ENCODE measurements at places on chromosomes 2 and 18. TPM values are rescaled to one million over a fixed set of nuclear protein-coding genes. Genes with fewer than 3 reads are reported as not detected.

The POTEC gene
- total RNA-seq = not detected

The AQP12A gene
- not detected for total RNA-seq

The GCKR gene
- total RNA-seq = not detected

The ITGB6 gene
- not detected for total RNA-seq

The OXER1 gene
- total RNA-seq = not detected

The EFR3B gene
- total RNA-seq = 0.11 TPM

The TPO gene
- not detected for total RNA-seq

The RALBP1 gene
- 58.9 TPM for total RNA-seq

The LYPD6B gene
- total RNA-seq = not detected

The CCDC138 gene
- total RNA-seq = 8.4 TPM

The IL36B gene
- total RNA-seq = not detected

The AKAIN1 gene
- total RNA-seq = not detected

The CD8B2 gene
- 7.3 TPM for total RNA-seq

GRCh38 chr2:231928481-231928880, 2.3 kb upstream of the NPPC start:
- no peak overlapping the region for H3K27ac ChIP-seq
- peak; percentile 31 for DNase-seq
- no peak overlapping the region for H3K4me3 ChIP-seq
- H3K36me3 ChIP-seq = no peaks in the 10 kb centered on the region

DNA sequence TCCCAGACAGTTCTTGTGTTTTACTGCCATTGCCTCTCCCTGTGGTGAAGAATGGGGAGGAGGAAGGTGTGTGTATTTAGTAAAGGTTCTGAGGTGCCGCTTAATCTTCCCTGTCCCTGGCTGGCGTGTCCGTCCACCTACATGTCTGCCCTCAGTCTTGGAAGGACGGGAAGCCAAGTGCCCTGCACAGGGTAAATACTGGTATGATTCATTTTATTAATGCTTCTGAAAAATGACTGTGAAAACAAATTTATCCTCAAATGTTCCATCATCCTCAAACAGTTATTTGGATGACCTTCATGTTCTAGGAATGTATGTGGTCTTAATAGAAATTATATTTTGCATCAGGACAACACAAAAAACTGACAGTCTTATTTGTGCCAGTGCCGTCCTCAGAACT, 6.6 kb downstream of the EPAS1 start:
- DNase-seq = no peak
- no peak overlapping the region for H3K27ac ChIP-seq
- H3K4me3 ChIP-seq = peak overlapping the region; percentile 5
- H3K36me3 ChIP-seq = peaks cover 8% of the 10 kb centered on the region
- peaks cover 73% of the 10 kb centered on the region for H3K27me3 ChIP-seq
- H3K4me1 ChIP-seq = peaks cover 46% of the 10 kb centered on the region

GRCh38 chr2:181570833-181571661, 85.9 kb downstream of the CERKL start:
- DNase-seq = no peak
- H3K36me3 ChIP-seq = no peaks in the 10 kb centered on the region
- peaks cover 6% of the 10 kb centered on the region for H3K4me1 ChIP-seq

DNA sequence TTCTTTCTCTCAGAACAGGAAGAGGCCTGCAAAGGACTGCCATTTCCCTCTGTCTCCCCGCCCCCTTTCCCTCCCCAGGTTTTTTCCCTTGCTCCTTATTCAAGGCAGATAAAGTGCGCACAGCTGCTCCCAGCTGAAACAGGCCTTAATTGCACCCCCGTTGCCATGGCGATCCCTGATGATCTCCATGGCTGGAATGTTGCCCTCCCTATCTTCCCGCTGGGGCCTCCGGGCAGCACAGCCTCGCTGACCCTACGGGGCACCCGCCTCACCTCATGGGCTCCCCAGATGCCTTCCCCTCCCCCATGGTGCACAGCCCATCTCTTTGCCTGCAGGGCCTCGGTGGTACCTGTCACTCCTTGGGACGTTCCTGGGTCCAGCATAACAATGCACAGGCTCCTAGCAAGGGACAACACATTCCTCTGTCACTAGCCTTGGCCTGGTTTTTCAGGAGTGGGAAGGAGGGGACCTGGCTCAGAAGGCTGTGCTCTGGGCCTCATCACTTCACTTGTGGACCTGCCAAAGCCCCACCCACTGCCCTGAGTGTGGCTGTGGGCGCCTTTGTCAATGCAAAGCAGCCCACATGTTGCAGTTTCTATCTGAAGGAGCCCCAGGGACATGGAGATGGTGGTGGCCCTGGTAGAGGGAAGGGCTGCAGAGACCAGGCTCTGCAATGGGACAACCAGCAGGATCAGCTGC, 115.0 kb downstream of the CELF4 start:
- no peak for DNase-seq
- H3K36me3 ChIP-seq = no peaks in the 10 kb centered on the region
- no peak overlapping the region for H3K4me3 ChIP-seq
- no peaks in the 10 kb centered on the region for H3K27me3 ChIP-seq

- no peak for DNase-seq
- H3K27ac ChIP-seq = no peak overlapping the region
- H3K36me3 ChIP-seq = no peaks in the 10 kb centered on the region
- H3K4me1 ChIP-seq = no peaks in the 10 kb centered on the region
- H3K27me3 ChIP-seq = peaks cover 14% of the 10 kb centered on the region
Observed at GRCh38 chr2:36762764-36763490, 66.4 kb downstream of the VIT start.

DNA sequence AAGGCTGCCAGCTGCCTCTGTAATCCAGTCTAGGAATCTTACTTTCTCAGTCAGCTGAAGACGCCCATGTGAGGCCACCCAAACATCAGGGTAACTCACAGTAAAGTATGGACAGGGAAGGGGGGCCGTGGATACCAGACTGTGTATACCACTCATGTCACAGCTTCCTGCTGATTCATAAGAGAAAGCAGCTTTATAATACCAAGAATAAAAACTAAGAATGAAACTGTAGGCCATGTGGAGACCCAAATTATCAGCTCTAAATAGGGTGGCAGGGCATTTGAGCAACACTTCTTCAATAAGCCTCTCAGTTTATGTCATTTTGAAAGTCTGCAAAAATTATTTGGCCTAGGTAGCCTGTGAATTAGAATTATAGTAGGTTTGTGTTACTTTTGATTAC, 115.0 kb upstream of the CDCA7 start:
- H3K27ac ChIP-seq = no peak overlapping the region
- no peaks in the 10 kb centered on the region for H3K27me3 ChIP-seq
- peaks cover 12% of the 10 kb centered on the region for H3K36me3 ChIP-seq
- H3K4me3 ChIP-seq = no peak overlapping the region

- no peak overlapping the region for H3K27ac ChIP-seq
- peaks cover 3% of the 10 kb centered on the region for H3K27me3 ChIP-seq
- H3K36me3 ChIP-seq = peaks cover 4% of the 10 kb centered on the region
- no peak for DNase-seq
- H3K4me3 ChIP-seq = no peak overlapping the region
Observed at GRCh38 chr2:147521936-147522335, 322.9 kb upstream of the ACVR2A start.

- no peaks in the 10 kb centered on the region for H3K36me3 ChIP-seq
- H3K4me3 ChIP-seq = no peak overlapping the region
- no peaks in the 10 kb centered on the region for H3K4me1 ChIP-seq
Observed at GRCh38 chr18:30712383-30712782, 330.2 kb downstream of the DSC3 start.

GRCh38 chr2:74882299-74882687, 48.4 kb downstream of the HK2 start:
- DNase-seq = no peak
- peaks cover 5% of the 10 kb centered on the region for H3K4me1 ChIP-seq
- no peak overlapping the region for H3K27ac ChIP-seq
- H3K36me3 ChIP-seq = peaks cover 37% of the 10 kb centered on the region
- no peaks in the 10 kb centered on the region for H3K27me3 ChIP-seq

GRCh38 chr18:35573531-35573930, 8.0 kb upstream of the GALNT1 start:
- H3K27me3 ChIP-seq = no peaks in the 10 kb centered on the region
- peaks cover 11% of the 10 kb centered on the region for H3K36me3 ChIP-seq
- peak overlapping the region; percentile 23 for H3K27ac ChIP-seq
- H3K4me1 ChIP-seq = peaks cover 34% of the 10 kb centered on the region

- no peak for DNase-seq
Observed at GRCh38 chr2:219335373-219335786, 2.8 kb upstream of the RESP18 start.

DNA sequence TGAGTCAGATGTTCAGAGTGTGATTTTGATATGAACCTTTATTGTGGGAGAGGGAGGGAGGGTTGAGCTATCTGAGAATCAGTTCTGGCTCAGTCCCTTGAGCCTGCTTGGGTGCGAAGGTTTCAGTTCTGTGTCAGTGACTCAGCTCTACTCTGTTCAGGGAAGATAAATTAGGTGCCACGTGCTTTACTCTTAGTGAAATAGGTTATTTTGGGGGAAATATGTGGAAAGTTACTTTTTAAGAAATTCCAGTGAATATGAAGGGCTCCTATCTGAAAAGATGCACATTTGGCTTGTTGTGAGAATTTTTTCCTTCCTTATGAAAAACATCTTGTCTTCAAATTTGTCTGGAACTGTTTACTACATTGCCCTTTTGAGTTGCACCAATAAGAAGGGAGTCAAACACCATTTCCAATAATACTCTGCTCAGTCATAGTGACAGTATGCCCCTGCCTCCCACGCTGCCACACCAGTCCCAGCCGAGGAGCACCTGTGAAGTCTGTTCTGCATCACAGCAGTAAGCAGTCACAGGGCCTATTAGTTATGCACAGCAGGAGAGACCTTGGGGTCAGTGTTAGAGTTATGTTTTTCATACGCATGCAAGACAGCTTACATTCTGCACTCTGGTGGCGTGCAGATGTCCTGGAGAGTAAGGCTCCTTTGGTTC, 32.8 kb upstream of the DNAH7 start:
- no peak overlapping the region for H3K27ac ChIP-seq
- H3K4me3 ChIP-seq = no peak overlapping the region
- no peak for DNase-seq
- H3K36me3 ChIP-seq = peaks cover 2% of the 10 kb centered on the region
- H3K27me3 ChIP-seq = no peaks in the 10 kb centered on the region
- H3K4me1 ChIP-seq = peaks cover 22% of the 10 kb centered on the region

- no peaks in the 10 kb centered on the region for H3K27me3 ChIP-seq
- H3K27ac ChIP-seq = no peak overlapping the region
- no peaks in the 10 kb centered on the region for H3K4me1 ChIP-seq
- H3K36me3 ChIP-seq = no peaks in the 10 kb centered on the region
- no peak overlapping the region for H3K4me3 ChIP-seq
Observed at GRCh38 chr2:17327649-17328048, 190.6 kb downstream of the RAD51AP2 start.

- H3K27ac ChIP-seq = no peak overlapping the region
- no peaks in the 10 kb centered on the region for H3K36me3 ChIP-seq
- no peaks in the 10 kb centered on the region for H3K4me1 ChIP-seq
- H3K4me3 ChIP-seq = no peak overlapping the region
- H3K27me3 ChIP-seq = peaks cover 18% of the 10 kb centered on the region
Observed at GRCh38 chr2:173664513-173664910, 300.7 kb downstream of the SP3 start.

- peaks cover 14% of the 10 kb centered on the region for H3K4me1 ChIP-seq
- DNase-seq = no peak
- H3K27ac ChIP-seq = no peak overlapping the region
- peaks cover 1% of the 10 kb centered on the region for H3K36me3 ChIP-seq
Observed at GRCh38 chr2:206798000-206798399, 32.6 kb downstream of the FASTKD2 start.

GRCh38 chr2:159075727-159076126, 107.3 kb downstream of the TANC1 start:
- DNase-seq = no peak
- H3K4me3 ChIP-seq = no peak overlapping the region
- H3K27me3 ChIP-seq = peaks cover 2% of the 10 kb centered on the region
- no peaks in the 10 kb centered on the region for H3K36me3 ChIP-seq
- H3K4me1 ChIP-seq = no peaks in the 10 kb centered on the region
